ENCODE measurements at places on chromosomes 3 and 15.

GRCh38 chr3:160779040-160779439, 23.0 kb downstream of the PPM1L start:
- no peak for DNase-seq

GRCh38 chr3:11717301-11717700, 73.6 kb upstream of the VGLL4 start:
- DNase-seq: no peak

- DNase-seq: no peak
Measured at GRCh38 chr3:123861081-123861836, 22.9 kb downstream of the MYLK start.

- DNase-seq: no peak
Measured at GRCh38 chr3:193963808-193964516, 172.0 kb upstream of the HES1 start.

DNA sequence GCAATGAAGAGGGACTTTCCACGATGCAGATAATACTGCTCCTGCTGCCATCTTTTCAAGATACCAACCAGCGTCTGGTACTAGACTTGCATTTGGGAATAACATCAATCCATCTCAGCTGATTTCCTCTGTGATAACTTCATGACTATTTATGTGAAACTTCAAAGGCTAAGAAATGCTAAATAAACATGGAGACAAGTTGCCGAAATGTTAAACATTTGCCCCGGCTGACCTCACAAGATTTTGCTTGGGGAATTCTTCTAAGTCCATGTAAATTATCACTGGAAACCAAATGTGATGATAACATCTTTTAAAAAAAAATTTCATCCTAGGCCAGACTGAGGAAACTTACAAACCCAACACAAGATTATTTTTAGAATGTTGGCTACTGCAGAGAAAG, 185.8 kb upstream of the PRICKLE2 start:
- no peak for DNase-seq

DNA sequence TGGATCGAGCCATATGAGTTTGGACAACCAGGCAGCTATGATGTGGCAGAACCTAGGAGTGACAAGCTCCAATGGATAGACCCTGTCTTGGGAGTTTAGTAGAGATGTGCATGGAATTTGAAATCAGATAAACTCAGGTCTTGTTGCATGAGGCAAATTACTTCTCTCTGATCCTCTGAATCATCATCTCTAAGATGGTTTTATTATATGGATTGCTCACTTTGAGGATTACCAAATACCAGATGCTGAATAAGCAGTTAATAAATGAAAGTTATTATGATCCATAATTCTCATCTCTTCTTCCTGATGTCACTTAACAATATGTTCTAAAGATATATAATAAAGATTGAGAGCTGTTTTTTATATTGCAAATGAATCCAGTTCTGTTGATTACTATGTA, 622.2 kb downstream of the NTRK3 start:
- no peak for DNase-seq

- no peak for DNase-seq
Measured at GRCh38 chr3:120764206-120764605, 21.7 kb downstream of the GTF2E1 start.

GRCh38 chr15:70077188-70078147, 20.2 kb downstream of the TLE3 start:
- DNase-seq: no peak

DNA sequence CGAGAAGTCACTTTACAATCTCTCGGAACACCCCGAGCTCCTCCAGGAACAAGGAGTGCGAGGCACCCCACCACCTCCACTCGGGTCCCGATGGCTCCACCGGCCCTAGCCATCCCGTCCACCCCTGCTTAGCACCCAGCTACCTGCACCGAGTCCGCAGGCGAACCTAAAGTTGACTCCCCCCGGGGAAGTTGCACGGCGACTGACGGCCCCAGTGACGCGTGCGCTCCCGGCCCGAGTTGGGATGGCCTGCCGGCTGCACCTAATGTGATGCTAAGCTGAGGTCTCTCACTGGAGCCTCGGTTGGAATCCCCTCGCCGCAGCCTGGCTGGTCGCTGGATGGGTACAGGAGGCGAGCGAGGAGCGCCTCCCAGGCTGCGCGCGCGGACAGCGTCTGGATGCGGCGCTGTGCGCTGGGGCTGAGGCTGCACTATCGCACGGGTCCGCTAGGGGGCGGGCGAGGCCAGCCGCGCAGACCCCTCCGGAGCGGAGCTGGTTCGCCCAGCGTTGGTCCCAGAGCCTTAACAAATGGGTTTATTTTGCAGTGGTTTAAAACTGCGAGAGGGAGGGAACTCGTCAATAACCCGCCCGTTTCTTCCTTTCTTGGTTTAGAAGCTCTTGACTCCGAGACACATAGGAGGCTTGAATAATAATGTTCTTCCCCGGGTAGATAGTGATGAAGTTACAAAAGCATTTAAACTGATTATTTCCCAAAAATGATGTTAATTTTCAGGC, at the start of gene OXTR:
Gene OXTR, minus strand, starts transcription at position 526 of the 735 bp plus-strand sequence. CDS start 1,426 bp downstream, outside the sequence.
- DNase-seq: no peak

DNA sequence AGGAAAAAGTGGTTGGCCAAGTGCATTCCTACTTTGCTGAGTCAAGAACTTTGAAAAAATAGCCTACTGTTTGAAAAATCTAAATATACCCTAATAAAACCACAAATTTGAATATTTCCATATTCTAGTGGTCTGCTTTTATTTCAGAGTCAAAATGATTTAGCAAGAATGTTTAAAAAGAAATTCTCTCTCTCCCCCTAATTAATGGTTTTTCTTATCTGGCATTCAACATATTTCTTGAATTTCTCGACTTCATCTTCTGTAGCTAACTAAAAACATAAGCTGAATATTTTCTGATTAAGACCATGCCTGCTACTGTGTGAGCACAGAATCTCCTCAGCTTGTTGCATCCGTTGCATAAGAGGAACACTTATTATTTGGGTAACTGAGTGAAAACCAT, 563.5 kb upstream of the TBL1XR1 start:
- no peak for DNase-seq

- no peak for DNase-seq
Measured at GRCh38 chr15:69755551-69756310, 303.1 kb downstream of the RPLP1 start.

DNA sequence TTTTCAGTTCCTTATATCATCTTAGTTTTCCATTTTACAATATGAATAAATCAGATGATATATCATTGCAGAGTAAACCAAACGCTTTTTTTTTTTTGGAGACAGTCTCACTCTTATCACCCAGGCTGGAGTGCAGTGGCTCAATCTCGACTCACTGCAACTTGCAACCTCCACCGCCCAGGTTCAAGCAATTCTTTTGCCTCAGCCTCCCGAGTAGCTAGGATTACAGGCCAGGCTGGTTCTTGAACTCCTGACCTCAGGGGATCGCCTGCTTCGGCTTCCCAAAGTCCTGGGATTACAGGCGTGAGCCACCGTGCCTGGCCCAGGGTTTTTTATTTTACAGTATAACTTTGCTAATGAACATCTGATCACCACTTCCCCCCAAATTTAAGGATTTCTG, 5.9 kb upstream of the EBLN2 start:
- DNase-seq: no peak

- DNase-seq: no peak
Measured at GRCh38 chr15:25770618-25771337, 92.3 kb downstream of the ATP10A start.

- no peak for DNase-seq
Measured at GRCh38 chr3:136209921-136210320, 13.8 kb upstream of the MSL2 start.

DNA sequence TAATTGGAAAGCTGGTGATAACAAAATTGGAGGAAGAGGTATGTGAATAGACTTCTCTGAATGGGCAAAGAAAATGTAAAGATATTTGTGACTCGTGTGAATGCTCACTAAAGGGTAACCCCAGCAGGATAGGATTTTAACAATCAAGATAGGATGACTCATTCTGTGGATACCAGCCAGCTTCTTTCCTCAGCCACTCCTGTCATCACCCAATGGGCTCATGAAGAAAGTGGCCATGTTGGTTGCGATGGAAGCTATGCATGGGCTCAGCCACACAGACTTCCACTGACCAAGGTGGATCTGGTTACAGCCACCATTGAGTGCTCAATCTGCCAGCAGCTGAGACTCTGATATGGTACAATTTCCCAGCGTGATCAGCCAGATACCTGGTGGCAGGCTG, 40.9 kb downstream of the STRIT1 start:
- no peak for DNase-seq

All from NCI-H187 treated with DMSO at 0.1 percent for 48 hours (cell line).